ENCODE measurements at places on chromosomes 7 and 10. TPM values are rescaled to one million over a fixed set of nuclear protein-coding genes. Genes with fewer than 3 reads are reported as not detected.
A peak's percentile ranks its signal among the peaks of the same experiment; 100 is the strongest.

Gene LIPF
- total RNA-seq, result not detected

Gene EVX1
- total RNA-seq, result not detected

Gene OGDHL
- not detected for total RNA-seq

Gene ING3
- total RNA-seq, result 29.7 TPM

GRCh38 chr10:12847361-12847975 is 154.0 kb downstream of the CCDC3 start:
- no peak for DNase-seq
- no peaks in the 10 kb centered on the region for H3K36me3 ChIP-seq
- peaks cover 39% of the 10 kb centered on the region for H3K27me3 ChIP-seq

GRCh38 chr10:31759124-31759798 is 169.4 kb downstream of the ARHGAP12 start:
- peaks cover 2% of the 10 kb centered on the region for H3K4me1 ChIP-seq
- H3K36me3 ChIP-seq, result no peaks in the 10 kb centered on the region
- peak overlapping the region; percentile 88 for H3K4me3 ChIP-seq
- peak overlapping the region; percentile 93 for H3K27ac ChIP-seq

- no peak overlapping the region for H3K27ac ChIP-seq
- H3K27me3 ChIP-seq, result peaks cover 15% of the 10 kb centered on the region
Observed at GRCh38 chr10:94016727-94017714, 23.3 kb downstream of the PLCE1 start.

- H3K27ac ChIP-seq, result no peak overlapping the region
- no peaks in the 10 kb centered on the region for H3K27me3 ChIP-seq
- H3K4me1 ChIP-seq, result peaks cover 34% of the 10 kb centered on the region
- H3K4me3 ChIP-seq, result no peak overlapping the region
- peaks cover 4% of the 10 kb centered on the region for H3K36me3 ChIP-seq
Observed at GRCh38 chr7:137930581-137930980, 71.3 kb downstream of the CREB3L2 start.

DNA sequence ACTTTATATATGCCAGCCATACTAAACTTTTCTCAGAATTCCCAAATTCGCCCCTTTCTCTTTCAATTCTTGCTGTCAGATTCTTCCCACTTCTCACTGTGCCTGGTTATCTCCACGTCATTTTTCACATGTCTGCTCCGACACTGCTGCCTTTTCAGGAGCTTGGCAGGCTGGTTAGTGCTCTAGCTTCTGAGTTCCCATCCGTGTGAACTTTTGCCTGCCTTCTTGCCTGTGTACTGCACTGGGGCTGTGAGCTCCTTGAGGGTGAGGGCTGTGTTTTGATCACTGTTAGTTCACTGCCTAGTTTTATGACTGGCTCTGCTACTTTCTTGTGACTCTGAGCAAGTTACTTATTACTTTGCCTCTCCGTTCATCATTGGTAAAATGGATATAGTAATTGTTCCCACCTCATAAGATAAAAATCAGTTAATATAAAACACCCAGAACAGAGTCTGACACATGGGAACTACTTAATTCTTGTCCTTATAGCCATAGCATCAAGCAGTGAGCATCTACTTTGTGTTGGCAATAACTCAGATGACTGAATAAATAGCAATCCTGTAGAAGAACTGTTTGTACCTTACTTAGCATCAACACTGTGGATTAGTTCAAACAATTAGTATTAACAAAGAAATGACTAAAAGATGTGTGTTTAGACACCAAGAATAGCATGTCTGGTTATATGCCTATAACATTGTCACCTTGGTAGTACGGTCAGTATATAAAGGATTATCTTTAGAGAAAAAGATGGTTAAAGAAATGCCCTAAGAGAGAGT is 5.5 kb downstream of the GSTO1 start:
- H3K36me3 ChIP-seq, result no peaks in the 10 kb centered on the region
- H3K4me1 ChIP-seq, result peaks cover 69% of the 10 kb centered on the region
- H3K27ac ChIP-seq, result peak overlapping the region; percentile 68

DNA sequence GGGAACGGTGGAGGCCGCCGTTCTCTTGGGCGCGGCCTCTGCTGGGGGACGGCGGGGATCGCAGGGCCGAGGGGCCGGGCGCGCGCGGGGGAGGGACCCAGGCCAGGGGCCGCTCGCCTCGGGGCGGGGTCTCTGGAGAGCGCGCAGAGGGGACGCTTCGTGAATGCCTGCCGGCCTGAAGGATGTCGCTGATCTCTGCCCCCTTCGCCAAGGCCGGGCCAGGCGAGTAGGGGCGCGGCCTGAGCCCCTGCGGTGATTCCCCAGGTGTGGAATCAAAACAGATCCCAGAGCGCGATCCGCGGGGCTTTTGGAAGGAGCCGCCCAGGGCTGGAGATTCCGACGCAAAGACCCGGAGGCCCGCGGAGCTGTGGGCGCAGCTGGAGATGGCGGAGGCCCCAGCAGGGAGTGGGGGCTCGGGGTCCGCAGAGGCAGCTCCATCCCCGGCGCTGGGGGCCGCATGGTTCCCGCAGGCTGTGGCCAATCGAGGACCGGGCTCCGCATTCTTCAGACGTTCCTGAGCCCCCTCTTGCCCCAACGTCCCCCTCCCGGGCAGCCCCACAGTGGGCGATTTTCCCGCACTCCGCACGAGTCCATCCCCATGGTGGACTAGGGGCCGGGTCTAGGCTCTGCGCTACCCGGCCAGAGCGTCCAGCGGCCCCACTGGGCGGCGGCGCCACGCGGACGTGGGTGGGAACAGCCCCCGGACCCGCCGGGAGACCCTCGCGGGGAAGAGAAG is 166.0 kb downstream of the ACTR3B start:
- no peak for DNase-seq
- H3K27me3 ChIP-seq, result peaks cover 48% of the 10 kb centered on the region
- H3K4me3 ChIP-seq, result no peak overlapping the region
- no peak overlapping the region for H3K27ac ChIP-seq
- peaks cover 5% of the 10 kb centered on the region for H3K4me1 ChIP-seq
- H3K36me3 ChIP-seq, result peaks cover 4% of the 10 kb centered on the region

- DNase-seq, result no peak
- H3K27ac ChIP-seq, result no peak overlapping the region
- no peak overlapping the region for H3K4me3 ChIP-seq
Observed at GRCh38 chr7:21193895-21194294, 234.0 kb upstream of the SP4 start.

- DNase-seq, result no peak
- H3K4me1 ChIP-seq, result no peaks in the 10 kb centered on the region
- H3K27me3 ChIP-seq, result no peaks in the 10 kb centered on the region
- H3K27ac ChIP-seq, result no peak overlapping the region
- H3K36me3 ChIP-seq, result no peaks in the 10 kb centered on the region
- no peak overlapping the region for H3K4me3 ChIP-seq
Observed at GRCh38 chr10:106582291-106582690, 582.2 kb downstream of the SORCS1 start.

DNA sequence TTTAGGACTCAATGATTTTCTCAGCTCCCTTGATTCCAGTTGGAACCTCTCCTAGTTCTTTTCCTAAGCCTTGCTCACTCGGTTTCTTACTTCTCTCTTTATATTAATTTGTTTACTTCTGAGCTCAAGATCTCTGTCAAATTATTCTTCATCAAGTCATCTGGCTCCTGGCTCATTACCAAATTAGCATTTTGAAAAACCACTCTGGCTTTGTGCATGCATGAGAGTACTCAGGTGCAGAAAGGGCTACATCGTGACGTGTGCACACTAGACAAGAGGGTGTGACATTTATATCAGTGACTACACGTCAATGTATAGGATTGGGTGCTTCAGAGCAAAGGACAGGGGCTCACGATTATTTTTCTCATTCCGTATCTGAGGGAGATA is 645.7 kb upstream of the DPP6 start:
- DNase-seq, result no peak
- no peaks in the 10 kb centered on the region for H3K4me1 ChIP-seq
- H3K4me3 ChIP-seq, result no peak overlapping the region
- H3K36me3 ChIP-seq, result no peaks in the 10 kb centered on the region
- no peak overlapping the region for H3K27ac ChIP-seq

GRCh38 chr7:28998105-28998504 is 40.0 kb upstream of the TRIL start:
- H3K4me1 ChIP-seq, result no peaks in the 10 kb centered on the region
- no peaks in the 10 kb centered on the region for H3K36me3 ChIP-seq
- DNase-seq, result no peak
- no peak overlapping the region for H3K4me3 ChIP-seq

GRCh38 chr7:71198887-71199286 is 66.9 kb downstream of the GALNT17 start:
- H3K4me1 ChIP-seq, result no peaks in the 10 kb centered on the region
- no peak overlapping the region for H3K27ac ChIP-seq
- H3K27me3 ChIP-seq, result no peaks in the 10 kb centered on the region

DNA sequence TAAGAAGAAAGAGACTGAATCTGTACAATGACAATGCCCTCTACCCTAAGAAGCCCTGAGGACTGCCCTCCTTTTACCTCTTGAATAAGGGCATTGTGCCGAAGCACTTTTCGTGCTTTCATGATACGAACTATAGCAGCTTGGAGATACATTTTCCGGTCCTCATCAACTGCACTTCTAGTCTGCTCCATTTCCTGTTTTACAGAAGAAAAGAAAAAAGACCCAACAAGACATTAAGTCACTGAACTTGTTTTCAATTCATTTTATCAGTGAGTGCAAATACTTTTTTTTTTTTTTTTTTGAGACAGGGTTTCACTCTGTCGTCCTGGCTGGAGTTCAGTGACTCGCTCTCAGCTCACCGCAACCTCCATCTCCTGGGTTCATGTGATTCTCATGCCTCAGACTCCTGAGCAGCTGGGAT is 78.4 kb downstream of the CUL2 start:
- H3K27me3 ChIP-seq, result no peaks in the 10 kb centered on the region
- H3K36me3 ChIP-seq, result peaks cover 32% of the 10 kb centered on the region
- H3K4me3 ChIP-seq, result no peak overlapping the region

DNA sequence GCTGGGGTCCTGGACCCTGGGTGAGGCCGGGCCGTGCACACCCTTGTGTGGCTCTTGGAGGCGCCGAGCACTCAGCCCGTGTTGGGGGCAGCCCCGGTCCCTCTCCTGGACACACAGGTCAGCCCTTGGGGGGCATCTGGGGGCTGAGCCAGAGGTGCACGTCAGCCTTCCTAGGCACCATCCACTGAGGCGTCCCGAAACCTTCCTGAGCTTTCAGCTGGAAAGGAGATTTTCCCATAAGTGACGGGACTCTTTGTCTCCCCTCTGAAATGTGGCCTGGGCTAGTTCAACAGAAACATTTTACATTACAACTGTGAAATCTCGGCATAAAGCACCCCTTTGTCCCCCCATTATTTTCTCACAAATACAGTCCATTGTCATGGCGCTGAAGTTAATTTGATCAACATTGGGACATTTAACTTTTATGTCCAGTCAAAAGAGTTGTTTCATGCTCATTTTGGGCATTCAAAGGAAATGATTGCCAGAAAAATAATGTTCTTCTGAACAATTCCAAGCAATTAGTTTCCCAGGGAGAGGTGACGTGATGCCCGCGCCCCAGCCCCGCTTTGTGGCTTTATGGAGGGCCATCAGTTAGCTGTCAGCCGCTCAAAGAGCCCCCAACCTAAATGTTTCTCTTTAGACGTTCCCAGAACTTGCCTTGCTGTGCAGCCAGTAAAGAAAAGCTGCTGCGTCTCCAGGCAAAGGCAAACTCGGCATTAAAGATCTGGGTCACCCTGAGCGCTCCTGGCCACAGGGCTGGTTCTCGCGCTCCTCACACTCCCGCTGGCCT is 70.8 kb downstream of the NKX6-2 start:
- H3K27me3 ChIP-seq, result no peaks in the 10 kb centered on the region
- peaks cover 26% of the 10 kb centered on the region for H3K36me3 ChIP-seq
- no peak for DNase-seq
- no peak overlapping the region for H3K27ac ChIP-seq
- H3K4me1 ChIP-seq, result peaks cover 8% of the 10 kb centered on the region

DNA sequence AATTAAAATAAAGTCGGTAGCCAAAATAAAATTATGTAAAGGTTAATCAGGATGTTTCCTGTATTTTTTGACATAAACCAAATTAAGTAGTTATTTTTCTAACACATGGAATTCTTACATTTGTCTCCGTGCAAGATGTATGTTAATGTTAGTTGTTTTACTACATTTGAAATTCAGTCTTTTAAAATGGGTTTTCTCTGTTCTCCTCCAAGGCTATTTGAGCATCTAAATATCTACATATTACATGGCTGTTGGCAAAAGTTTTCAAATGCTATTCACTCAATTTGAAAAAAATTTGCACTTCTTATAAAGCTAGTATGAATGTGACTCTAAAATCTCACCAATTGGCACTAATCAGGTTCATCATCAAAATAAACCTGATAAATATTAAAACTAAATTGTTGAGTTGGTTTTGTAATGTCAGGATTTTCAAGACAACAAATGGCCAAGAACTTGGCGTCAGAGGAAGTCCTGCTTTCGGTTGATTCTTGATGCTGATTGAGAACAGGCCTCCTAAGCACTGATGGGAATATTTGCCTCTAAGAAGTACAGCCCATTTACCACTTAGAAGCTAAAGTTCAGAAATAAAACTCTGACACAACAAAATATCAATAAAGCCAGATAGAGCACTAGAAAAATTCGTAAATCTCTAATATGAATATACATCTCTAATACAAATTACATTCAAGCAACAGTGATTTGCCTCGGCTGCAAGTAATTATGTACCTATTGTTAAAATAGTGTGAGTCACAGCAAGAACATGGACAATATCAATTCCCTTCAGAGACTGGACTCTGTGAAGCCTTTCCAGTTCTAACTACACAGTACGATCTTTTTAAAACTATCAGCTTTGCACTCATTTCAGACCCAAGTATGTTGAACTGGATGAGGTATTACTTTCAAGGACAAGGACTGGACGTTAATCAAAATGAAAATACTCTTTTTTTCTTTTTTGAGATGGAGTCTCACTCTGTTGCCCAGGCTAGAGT is 733.1 kb upstream of the C7orf33 start:
- no peaks in the 10 kb centered on the region for H3K4me1 ChIP-seq
- H3K27ac ChIP-seq, result no peak overlapping the region
- no peaks in the 10 kb centered on the region for H3K27me3 ChIP-seq
- no peak overlapping the region for H3K4me3 ChIP-seq
- DNase-seq, result no peak

- H3K4me1 ChIP-seq, result peaks cover 23% of the 10 kb centered on the region
- H3K27ac ChIP-seq, result no peak overlapping the region
- no peak overlapping the region for H3K4me3 ChIP-seq
Observed at GRCh38 chr10:538895-539294, 150.6 kb downstream of the DIP2C start.

GRCh38 chr7:121083138-121083789 is 94.8 kb downstream of the CPED1 start:
- no peak for DNase-seq
- no peaks in the 10 kb centered on the region for H3K4me1 ChIP-seq
- no peak overlapping the region for H3K4me3 ChIP-seq
- no peaks in the 10 kb centered on the region for H3K36me3 ChIP-seq

Data from naive thymus-derived CD8-positive, alpha-beta T cell (primary cell).